D341Med (cell line): ENCODE measurements at places on chromosomes 5 and 9.

DNA sequence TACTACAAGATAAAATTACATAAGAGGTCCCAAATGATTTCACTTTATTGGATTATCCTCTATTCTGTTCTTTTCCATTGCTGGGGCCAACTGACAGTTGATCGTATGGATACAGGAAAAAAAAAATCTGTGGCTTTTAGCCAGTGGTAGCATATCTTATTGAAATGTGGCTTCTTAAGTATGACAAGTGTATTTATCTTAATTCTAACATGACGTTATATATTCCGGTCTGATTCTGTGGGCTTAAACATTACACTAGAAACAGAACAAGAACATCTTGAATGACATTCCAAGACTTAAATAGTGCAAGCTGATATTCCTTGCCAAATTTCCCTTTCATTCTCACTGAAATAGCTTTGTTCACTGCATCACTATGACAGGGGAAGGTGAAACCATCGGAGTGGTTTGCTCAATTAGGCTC is 117.9 kb downstream of the INSYN2B start:
- DNase-seq = no peak

DNA sequence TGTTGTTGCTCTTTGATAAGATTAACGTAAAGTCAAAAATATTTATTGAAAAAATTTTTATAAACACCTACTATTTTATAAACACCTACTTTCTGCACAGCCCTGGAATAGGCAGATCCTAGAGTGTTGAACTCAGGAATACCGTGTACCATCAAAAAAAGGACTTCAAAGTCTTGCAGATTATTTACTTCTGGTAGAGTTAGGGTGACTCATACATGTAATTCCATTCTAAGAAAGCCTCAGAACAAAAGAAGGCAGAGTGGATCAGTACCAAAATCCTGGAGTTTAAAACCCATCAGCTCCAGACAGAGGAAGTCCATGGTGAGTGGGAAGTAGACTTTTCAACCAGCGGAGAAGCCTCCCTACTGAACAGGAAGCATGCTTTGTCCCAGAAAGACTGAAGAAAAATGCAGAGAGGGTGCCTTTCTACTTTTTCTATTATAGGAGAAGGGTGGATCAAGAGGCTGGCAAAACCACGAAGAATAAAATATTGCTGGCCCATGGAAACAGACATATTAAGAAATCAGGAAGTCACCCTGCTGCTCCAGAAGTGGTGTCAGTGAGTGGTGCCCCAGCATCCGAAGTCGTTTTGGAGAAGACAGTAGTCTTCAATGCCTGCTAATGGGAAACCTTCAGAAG is 45.1 kb upstream of the DAB2 start:
- no peak for DNase-seq

GRCh38 chr5:139061274-139061673 is 136.9 kb downstream of the SIL1 start:
- no peak for DNase-seq

GRCh38 chr5:102797322-102797884 is 42.3 kb downstream of the PAM start:
- no peak for DNase-seq

GRCh38 chr9:40913928-40914673 is 214.4 kb downstream of the FOXD4L6 start:
- no peak for DNase-seq

DNA sequence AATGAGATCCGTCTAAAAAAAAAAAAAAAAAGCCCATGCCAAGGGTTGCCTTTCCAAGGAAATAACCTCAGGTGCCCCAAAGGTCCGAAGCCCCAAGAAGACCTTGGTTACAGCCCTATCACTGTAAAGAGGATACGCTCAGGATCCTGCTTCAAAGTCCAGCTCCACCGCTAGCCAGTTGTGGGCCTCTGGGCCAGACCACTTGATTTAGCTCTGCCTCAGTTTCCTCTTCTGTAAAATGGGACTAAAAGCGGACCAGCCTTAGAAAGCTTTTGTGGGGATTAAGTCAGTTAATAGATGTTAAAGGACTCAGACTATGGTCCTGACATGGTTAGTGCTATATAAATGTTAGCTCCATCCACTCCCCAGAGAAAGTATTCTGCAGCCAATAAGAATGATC is 48.7 kb upstream of the ORM1 start:
- DNase-seq = peak; percentile 8

DNA sequence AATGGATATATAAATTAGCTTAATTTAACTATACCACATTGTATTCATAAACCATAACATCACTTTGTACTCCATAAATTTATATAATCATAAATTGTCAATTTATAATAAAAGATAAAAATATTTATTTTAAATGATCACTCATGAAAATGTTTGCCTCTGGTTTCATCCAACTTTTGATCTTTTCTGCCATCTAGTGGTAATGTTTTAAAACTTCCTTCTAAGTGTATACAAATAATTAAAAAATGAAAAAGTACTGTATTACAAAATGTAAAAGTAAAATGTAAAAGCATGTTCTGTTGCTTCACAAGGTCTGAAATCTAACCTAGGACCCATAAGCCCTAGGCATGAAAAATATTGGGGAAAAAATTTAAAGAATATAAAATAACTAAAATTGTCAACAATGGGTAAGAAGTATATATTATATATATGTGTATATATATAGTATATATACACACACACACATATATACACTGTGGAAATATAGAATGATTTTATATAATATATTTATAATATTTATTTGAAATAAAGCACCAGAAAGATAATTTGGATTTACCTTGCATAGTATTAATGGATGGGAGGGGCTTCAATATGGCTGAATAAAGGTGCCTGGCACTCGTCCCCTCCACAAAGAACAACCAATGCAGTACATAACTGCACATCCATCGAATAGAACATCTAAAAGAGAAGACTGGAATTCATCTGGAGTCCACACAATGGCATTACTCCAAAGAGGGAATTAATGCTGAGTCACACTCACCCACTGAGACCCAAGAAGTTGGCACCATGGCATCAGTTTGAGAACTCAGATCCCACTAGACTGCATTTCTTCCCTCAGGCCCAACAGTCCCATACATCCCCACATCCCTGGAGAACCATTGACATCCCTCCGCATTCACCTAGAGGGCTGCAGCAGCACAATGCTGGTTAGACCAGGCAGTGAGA is 32.5 kb downstream of the ANXA1 start:
- no peak for DNase-seq

GRCh38 chr9:117224695-117225094 is 190.2 kb downstream of the ASTN2 start:
- no peak for DNase-seq

DNA sequence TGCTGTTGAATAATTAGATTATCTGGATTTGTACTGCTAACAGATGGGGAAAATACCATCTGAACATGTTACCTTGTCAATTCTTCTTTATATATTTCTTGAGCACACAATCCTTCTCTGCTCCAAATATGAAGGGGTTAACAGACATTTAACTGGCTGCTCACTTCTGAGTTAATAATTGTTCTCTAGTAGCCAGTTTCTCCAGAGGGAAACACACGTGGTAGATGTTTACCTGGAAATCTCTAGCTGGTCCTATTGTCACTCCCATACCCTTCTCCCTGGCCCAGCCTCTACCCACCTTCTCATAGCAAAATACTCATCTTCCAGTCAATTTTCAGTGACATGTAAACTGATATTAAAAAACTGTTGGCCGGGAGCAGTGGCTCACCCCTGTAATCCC is 101.5 kb upstream of the ZNF462 start:
- DNase-seq = no peak

- no peak for DNase-seq
Measured at GRCh38 chr5:109496112-109496511, 86.3 kb upstream of the PJA2 start.

GRCh38 chr9:72132052-72132451 is 17.2 kb upstream of the GDA start:
- no peak for DNase-seq

DNA sequence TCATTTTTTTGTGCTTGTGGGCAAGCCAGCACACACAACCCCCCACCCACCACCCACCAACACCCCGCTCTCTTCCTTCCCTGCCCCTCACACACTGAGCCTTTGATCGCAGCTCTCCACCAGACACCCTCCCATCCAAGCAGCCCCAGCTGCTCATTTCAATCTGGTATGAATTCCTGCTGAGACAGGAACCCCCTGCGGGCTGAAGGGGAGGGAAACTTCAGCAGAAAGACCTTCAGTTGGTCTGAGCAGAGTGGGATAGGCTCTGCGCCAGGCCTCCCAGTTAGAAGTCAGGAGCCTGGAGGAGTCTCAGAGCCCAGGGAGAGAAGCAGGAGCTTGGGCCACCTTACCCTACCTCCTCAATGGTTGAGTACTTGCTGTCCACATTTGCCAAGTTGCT is 7.2 kb downstream of the PCDHGC5 start:
- no peak for DNase-seq

DNA sequence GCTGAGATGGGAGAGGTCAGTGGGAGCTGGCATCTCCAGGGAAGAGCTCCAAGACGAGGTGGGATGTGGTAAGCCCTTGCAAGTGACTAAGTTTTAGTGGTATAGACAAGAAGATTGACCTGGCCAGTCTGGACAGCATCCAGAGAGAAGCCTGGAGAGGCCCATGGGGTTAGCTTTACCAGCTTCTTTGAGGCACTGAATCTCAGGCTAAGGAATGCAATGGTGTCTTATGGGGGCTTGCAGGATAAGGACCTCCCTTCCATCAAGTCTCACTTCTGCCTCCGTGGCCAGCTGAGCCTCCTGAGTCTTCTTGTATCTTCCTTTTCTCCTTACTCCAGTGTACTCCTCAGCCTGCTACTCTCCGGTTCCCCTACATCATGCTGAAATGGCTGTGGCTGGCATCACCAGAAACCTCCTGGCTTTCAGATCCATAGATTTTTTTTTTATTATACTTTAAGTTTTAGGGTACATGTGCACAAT is 56.5 kb upstream of the JADE2 start:
- DNase-seq = no peak

GRCh38 chr9:108677776-108678175 is 178.0 kb downstream of the ACTL7B start:
- no peak for DNase-seq

DNA sequence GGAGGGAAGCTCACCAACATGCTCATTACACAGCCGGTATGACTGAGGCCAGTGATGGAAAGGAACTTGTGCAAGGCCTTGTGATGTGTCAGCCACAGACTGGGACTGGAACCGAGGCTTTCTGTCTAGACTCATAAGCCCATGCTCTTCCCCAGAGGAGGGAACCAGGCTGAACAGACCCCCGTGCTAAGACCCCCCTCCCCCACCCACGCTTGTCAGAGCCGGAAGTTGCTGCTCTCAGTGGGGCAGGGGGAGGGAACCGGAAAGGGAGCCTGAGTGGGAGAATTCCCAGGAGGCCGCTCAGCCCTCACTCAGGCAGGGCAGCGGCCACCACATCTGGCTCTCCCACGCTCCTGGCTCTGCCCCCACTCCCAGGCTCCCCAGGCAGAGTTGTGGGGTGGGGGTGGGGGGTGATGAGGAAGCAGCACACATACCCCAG is 4.1 kb upstream of the PDGFRB start:
- no peak for DNase-seq

DNA sequence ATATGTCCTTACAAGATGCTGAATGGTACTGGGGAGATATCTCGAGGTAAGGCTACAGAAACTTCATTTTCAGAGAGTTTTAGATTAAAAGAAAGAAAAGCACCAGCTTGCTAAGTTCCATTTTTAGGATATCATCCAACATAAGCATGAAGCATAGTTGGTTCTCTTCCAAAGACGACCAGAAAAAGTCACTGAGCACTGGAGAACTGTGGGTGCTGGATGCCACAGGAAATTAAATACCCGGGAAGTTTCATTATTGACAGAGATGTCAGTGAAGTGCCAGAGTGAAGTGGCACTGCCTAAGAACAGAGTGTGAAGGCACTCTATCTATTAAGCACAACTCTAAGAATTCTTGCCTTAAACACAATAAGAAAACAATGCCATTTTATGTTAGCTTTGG is 76.8 kb downstream of the PIK3R1 start:
- DNase-seq = no peak

DNA sequence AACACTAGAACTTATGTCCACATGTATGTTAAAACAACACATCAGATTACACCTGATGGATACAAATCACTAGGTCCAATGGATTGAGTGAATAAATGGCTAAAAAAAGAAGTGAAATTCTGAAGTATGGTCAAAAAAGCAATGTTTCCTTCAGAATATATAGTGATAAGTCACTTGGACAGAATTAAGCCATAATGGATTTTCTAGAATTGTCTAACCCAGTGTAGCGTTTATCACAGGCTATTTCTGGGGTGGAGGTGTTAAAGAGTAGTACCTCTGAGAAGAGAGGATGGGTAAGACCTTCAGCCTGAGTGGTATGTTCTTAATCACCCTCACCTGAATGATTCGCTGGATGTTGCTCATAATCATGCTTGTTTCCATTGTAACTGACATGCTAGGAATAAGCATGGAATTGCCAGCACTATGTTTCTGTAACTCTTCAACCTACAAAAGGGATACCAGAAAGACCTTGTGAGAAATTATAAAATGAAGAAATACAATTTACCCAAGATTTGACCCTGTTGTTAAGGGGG is 33.2 kb downstream of the SLC31A2 start:
- DNase-seq = no peak
